ENCODE measurements at places on chromosomes 3 and 15.

GRCh38 chr15:63192619-63193206, 3.3 kb downstream of the RAB8B start:
- DNase-seq, result no peak

DNA sequence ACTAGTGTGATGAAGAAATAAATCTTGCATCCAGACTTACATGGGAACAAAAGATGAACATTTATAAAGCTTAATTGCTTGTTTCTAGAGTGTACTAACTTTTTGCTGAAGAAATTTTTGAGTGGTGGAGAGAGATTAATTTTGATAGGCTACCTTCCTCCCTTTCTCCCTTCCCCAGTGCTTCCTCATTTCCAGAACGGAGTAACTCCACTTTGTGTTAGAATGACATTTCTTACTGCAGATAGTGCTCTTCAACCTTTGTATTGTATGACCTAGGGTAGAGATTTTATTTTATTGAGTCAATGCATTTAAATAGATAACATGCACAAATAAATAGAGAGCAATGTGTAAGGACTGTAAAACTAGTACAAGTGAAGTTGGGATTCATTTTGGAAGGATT, 1.9 kb downstream of the ATP1B3 start:
- no peak for DNase-seq

DNA sequence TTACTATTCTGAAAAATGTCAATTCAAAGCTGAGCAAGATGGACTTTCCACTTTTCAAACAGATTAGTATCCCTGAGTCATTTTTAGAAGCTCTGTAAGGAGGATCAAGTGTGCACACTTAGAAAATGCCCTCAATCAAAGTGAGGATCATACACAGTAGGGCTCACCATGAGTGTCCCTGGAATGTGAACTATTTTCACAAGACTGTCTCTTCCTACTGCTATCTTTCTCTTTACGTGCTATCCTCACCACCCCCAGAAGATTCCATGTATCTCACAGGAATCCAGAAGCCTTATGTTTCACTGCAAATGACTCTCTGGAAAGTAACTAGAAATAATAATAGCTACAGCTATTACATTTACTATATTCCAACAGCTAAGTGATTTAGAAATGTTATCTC, 349.9 kb upstream of the TGFBR2 start:
- no peak for DNase-seq

- DNase-seq, result no peak
These were observed 127.5 kb upstream of the CD96 start for GRCh38 chr3:111414531-111414930.

- no peak for DNase-seq
These were observed 646.6 kb downstream of the TUSC7 start for GRCh38 chr3:117356091-117356705.

All from endodermal cell (in vitro differentiated cells).